ENCODE measurements at places on chromosomes 12 and 14.

DNA sequence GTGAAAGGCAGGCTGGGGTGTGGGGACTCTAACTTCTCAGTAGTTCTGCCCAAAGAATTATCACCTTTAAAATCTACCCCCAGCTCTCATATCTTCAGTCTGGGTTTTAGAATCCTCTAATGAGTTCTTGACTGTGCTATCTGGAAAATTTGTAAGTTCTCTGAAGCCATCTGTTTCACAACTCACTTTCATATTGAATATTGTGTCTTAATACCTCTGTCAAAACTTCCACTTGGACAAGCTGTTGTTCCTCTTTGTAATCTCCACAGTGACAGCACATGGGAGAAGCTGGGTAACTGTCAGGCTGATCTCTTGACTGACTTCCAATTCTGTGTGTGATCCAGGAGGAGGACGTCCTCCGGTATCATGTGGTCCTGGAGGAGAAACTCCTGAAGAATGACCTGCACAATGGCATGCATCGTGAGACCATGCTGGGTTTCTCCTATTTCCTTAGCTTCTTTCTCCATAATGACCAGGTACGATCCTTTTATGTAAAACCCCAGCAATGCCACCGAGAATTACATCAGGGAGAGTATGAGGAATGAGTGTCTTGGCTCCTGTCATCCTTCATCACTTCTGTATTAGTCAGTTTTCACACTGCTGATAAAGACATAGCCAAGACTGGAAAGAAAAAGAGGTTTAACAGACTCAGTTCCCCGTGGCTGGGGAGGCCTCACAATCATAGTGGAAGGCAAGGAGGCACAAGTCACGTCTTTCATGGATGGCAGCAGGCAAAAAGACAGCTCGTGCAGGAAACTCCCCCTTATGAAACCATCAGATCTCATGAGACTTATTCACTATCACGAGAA, 111.9 kb downstream of the STAB2 start:
- DNase-seq, result no peak

DNA sequence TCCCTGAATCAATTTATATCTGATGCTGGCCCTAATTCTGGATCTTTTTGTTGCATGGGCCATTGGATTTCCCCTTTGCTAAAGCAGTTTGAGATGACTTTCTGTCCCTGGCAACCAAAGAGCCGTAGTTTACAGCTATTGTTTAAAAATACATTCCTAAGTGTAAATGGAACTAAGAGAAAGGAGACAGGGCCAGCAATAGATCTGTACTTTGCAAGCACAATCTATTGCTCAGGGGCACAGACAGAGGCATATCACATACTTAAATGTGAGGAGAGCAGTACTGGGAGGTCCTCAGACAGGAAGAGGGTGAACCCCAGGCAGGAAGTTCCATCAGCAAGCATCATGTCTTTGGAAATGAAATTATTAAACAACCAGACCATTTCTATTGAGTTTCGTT, 126.6 kb downstream of the ZFP36L1 start:
- no peak for DNase-seq

- DNase-seq, result no peak
Observed at GRCh38 chr12:120284381-120284780, 7.3 kb downstream of the RNU4-2 start.

GRCh38 chr12:76024942-76025600, 6.5 kb downstream of the PHLDA1 start:
- no peak for DNase-seq

- DNase-seq, result no peak
Observed at GRCh38 chr14:90345239-90345557, 13.5 kb upstream of the NRDE2 start.

DNA sequence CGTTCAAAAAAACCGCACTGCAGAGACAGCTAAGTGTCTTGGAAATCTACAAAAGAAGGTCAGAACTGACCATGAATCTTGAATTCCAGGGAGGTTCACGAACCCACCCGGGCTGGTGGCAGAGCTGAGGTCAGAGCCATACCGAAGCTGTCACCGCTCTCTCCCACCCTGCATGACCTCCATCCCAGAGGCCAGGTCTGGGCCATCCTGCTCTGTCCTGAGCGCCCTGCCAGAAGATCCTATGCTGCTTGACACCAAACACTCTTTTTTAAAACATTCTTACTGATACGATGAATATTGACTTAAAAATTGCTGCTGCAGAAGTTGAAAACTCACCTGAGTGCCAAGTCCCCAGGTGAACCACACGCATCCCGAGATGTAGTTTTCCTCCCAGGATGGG, 329.1 kb upstream of the FKBP4 start:
- no peak for DNase-seq

GRCh38 chr14:104486222-104486923, 93.2 kb upstream of the C14orf180 start:
- DNase-seq, result no peak

Measured in amygdala (tissue), 56 donors.